ENCODE measurements at places on chromosomes 6 and 20.

GRCh38 chr6:351867-352289 lies 39.7 kb upstream of the IRF4 start:
- no peak for ATAC-seq

GRCh38 chr6:156185113-156185512 lies 592.1 kb upstream of the ARID1B start:
- no peak for ATAC-seq

DNA sequence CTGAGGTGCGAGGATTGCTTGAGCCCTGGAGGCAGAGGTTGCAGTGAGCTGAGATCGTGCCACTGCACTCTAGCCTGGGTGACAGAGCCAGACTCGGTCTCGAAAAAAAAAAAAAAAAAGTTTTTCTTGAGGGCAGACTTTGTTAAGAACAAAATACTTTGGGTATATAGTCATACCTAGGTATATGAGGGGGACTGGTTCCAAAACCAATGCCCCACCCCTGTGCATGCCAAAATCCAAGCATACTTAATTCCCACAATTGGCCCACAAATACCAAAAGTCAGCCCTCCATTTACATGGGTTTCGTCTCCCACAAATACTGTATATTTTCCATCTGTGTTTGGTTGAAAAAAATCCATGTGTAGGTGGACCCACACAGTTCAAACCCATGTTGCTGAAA lies 119.9 kb downstream of the INSM1 start:
- ATAC-seq, result peak; percentile 41

GRCh38 chr20:49384437-49385434 lies 97.7 kb downstream of the KCNB1 start:
- ATAC-seq, result peak; percentile 65

- no peak for ATAC-seq
Observed at GRCh38 chr6:160965893-160966292, 25.7 kb upstream of the MAP3K4 start.

DNA sequence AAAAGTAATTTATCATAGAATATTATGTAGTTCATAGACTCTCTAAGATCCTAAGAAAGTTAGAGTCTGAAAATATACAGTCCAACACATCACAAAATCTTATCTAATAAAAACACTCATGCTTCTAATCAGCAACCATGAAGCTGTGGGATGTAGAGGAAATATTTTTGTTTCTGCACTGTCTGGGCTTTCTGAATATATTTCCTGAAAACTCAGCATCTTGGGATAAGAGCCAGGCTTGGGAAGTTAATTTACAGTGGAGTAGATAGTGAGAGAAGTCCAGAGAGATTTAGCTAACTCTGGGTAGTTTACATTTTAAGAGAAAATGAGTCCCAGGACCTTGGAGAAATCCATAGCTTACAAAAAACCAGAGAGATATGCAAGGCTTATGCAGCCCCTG lies 150.4 kb upstream of the BMP5 start:
- no peak for ATAC-seq

DNA sequence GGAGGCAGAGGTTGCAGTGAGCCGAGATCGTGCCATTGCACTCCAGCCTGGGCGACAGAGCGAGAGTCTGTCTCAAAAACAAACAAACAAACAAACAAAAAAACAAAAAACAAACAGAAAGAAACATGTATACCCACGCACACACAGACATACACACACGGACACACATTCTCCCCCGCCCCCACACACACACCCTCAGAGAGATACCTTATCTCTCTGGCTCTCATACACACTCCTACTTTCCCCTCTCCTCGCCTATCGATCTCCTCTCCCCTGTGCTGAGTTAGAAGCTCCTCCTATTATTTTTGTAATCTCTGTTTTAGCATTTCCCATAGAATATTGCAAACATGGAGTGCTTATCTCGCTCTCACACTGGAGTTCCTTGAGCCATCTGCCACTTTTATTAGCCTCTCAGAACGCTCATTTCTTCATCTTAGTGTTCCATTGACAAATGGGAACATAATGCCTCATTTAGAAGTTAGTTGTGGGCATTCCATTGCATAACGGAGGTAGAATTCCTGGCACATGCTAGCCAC lies 144.2 kb upstream of the CITED2 start:
- no peak for ATAC-seq

GRCh38 chr6:154039231-154039842 lies at the start of gene OPRM1:
Gene OPRM1, plus strand, starts transcription at chr6:154039240. Its CDS starts 305 bp downstream, at chr6:154039545.
- ATAC-seq, result no peak

- ATAC-seq, result no peak
Observed at GRCh38 chr20:33693741-33694638, 7.8 kb upstream of the E2F1 start.

DNA sequence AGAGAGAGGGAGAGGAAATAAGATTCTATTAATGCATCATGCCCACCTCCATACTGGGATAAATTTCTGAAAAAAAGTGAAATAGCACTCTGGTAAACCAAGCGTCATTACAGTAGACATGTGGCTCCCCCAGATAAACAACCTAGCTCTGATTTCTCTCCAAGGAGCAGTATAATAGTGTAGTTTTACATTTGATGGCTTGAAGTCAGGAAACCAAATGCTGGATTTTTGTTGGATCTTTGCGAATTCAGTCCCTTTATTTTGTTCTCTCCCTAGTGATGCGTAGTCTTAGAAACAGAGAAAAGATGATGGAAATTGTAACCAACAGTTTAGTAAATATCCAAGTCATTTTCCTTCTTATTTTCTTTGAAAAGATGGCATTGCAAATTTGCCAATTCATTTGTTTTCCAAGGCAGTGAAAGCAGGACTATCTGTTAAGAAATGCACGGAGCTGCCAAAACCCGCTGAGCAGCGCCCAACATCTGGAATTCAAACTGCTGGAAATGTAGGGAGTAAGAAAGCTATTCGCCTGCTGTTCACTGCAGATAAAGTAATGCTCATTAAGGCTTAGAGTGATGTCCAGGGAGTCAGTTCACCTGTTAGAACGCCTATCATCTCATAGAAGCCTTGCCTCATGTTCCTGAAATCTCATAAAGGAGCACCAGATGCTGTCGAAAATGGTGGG lies 85.7 kb upstream of the DOK5 start:
- ATAC-seq, result no peak

- peak; percentile 50 for ATAC-seq
Observed at GRCh38 chr20:10521068-10521831, 86.1 kb downstream of the SLX4IP start.

DNA sequence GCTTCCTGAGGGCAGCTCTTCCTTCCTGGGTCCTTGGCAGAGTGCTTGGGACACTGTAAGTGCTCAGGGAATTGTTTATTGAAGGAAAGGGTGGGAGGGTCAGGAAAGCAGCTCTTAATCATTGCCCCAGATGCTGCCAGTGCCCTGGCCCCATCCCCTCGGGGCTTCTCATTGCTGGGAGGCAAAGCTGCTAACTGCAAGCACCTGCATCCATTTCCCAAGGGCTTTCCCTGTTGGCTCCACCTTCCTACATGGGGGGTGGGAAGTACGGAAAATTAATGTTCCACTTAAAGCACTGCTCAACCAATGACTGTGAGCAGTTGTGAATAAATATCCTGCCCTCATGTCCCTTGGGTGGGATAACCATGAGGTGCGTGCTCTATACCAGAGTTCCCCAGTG lies 56.4 kb downstream of the NDUFAF5 start:
- no peak for ATAC-seq

DNA sequence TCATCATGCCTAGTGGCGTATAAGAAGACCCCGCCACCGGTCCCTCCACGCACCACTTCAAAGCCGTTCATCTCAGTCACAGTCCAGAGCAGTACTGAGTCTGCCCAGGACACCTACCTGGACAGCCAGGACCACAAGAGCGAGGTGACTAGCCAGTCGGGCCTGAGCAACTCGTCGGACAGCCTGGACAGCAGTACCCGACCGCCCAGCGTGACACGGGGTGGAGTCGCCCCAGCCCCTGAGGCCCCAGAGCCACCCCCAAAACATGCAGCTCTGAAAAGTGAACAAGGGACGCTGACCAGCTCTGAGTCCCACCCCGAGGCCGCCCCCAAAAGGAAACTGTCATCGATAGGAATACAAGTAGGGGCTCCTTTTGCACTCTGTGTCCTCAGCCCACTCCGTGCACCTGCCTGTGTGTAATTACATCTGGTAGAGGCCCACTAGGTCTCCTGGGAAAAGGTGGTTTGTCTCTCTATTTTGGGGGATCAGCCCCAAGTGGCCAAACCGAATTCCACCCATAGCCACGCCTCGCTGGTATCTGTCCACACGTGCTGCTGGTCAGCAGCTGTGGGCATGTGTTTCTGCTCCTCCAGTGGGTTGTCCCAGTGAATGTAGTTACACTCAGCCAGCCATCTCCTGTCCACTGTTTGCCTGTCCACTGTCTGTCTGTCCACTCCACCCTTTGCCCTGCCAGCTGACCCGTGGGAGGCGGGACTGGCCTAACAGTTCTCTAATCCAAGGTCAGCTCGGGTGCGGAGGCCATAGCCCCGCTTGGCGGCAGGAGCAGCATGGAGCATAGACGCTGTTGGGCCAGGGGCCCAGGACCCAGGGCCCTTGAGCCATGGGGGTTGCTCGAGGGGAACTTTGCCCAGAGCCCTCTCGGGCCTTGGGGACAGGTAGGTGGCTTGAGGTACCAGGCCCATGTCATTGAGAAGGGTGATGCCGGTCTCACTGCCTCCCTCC lies 44.3 kb upstream of the MYL9 start:
- no peak for ATAC-seq

GRCh38 chr6:85389151-85389797 lies 60.6 kb upstream of the NT5E start:
- peak; percentile 78 for ATAC-seq

- ATAC-seq, result no peak
Observed at GRCh38 chr6:52579006-52579660, 2.3 kb upstream of the TRAM2 start.

DNA sequence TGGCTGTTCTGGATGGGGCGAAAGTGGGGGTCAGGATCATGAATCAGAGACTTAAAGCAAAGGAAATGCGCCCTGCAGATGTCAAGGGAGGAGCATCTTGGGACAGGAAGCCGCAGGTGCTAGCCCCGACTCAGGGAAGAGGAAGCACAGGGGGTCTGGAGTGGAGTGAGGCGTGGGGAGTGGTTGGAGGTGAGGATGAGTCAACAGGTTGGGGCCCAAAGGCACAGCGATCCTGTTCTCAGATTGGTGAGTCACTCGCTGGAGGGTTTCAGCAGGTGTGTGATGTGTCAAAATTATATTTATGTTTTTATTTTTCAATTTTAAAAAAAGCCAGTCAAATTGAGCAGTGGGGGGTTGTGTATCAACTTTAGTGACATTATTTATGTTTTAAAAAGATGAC lies 19.0 kb downstream of the PACSIN1 start:
- ATAC-seq, result peak; percentile 96

GRCh38 chr20:45948742-45949541 lies 14.5 kb downstream of the PCIF1 start:
- ATAC-seq, result no peak

Data from activated T-helper 17 cell treated with anti-CD3 and anti-CD28 coated beads, Interleukin-2, amount 50 U/mL, for 72 hours (primary cell).